ENCODE measurements at places on chromosomes 11 and 22.

- DNase-seq = no peak
Observed at GRCh38 chr11:105181521-105181920, 42.0 kb upstream of the CARD18 start.

DNA sequence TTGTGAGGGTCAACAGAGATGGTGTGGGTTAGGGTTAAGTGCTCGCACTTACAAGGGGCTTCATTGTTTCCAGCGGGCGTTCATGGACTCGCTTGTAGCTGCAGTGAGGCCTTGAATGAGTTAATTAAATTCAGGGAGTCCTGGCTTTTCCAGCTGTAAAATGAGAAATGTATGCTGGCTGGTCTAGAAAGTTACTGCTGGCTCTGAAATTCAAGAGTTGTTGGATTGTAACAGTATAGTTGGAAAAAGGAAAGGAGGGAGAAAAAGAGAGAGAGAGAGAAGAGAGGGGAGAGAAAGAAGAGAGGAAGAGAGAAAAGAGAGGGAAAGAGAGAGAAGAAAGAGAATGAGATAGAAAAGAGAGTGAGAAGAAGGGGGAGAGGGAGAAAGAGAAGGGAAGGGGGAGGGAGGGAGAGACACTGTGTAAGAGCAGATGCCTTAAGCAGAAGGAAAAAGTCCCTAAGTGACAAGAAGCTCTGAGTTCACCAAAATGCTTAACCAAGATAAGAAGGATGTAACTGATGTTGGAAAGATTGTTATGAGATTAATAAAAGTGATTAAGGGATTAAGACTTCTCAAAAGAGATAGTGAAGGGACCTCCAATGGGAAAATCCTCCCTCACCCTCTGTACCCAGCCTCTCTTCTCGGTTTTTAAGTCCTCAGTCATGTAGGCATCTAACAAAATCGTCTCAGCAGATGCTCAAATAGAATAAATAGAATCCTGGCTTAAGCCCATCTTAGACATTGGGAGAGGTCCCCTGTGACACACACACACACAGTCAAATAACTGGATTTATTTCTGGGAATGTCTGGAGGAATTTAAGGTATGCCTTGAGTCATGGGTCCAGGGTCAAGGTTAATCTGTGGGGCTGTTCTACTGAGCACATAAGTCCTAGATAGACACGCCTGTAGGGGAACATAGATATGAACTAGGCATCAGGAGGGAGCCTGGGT is 477.9 kb downstream of the MIAT start:
- DNase-seq = no peak

DNA sequence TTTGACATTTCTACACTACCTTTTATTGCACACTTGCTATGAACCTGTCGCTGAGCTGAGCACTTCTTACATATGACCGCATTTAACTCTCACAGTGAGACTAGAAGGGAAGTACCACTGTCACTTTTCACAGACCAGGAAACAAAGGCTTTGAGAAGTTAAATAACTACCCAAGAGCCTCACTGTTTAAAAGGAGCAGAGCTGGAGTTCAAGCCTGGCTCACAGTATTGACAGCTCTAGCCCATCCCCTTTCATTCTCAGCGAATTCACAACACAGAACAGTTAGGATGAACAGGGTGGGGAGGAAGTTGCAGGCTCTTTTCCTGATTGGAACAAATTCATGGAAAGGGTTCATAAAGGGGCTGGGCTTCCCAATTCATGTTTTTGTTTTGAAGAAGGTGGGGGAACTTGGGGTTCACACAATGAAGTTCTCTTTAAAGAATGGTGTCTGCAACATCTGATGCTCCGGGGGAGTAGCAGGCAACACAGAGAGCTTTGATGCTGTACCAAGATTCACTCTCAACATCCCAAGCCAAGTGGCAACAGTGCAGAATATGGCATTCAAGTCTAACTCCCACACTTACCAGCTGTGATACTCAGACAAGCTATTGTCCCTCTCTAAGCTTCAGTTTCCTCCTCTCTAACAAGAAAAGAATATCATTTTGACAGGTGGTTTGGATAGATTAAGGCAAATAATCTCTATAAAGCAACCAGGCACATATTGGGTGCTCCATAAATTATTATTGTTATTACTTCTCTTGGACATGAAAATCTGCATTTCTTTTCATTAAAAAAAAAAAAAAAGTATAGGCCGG is 17.2 kb downstream of the SCGB1A1 start:
- no peak for DNase-seq

DNA sequence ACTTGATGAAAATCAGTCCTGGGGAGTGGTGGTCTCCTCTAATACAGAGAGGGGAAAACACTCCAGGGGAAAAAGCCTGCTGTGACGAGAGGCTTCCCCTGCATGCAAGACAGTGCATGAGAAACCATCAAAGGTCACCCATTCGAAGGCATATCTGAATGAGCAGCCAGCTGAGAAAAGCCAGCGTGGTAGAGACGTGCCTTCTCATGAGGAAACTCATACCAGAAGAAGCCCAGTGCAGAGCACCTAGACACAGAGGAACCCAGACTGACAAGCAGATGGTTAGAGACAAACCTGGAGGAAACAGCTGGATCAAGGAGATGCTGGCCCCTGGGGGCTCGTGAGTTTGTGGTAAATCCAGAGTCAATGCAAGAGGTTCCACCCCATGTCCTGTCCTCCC is 534.8 kb downstream of the BRD1 start:
- DNase-seq = no peak

GRCh38 chr22:47100019-47100418 is 337.6 kb downstream of the TBC1D22A start:
- no peak for DNase-seq

Data from activated T-cell treated with anti-CD3 and anti-CD28 coated beads, Interleukin-2, amount 50 U/mL, for 1 hour (primary cell).